ENCODE measurements at places on chromosomes 7 and 10.

GRCh38 chr7:27462575-27463270 is 200.0 kb downstream of the HIBADH start:
- no peak for ATAC-seq

- no peak for ATAC-seq
Observed at GRCh38 chr7:90180649-90181048, 26.4 kb downstream of the STEAP1 start.

GRCh38 chr7:47170516-47170915 is 411.4 kb downstream of the TNS3 start:
- ATAC-seq: no peak

GRCh38 chr10:114115661-114116445 is 58.1 kb downstream of the CCDC186 start:
- no peak for ATAC-seq

GRCh38 chr7:104818961-104819880 is 194.8 kb upstream of the KMT2E start:
- no peak for ATAC-seq

DNA sequence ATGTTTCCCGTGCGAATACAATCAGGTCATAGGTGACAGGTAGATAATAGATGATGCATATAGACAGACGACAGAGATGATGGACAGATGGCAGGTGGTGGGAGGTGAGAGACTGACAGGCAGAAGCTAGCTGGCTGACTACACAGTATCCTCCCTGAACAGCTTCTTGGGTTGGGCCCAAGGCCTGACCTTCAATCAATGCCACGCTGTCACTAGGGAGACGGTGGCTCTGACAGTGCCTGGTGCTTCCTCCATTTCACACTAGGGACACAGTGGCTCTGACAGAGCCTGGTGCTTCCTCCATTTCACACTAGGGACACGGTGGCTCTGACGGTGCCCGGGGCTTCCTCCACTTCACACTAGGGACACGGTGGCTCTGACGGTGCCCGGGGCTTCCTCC is 200.1 kb downstream of the DIP2C start:
- no peak for ATAC-seq

DNA sequence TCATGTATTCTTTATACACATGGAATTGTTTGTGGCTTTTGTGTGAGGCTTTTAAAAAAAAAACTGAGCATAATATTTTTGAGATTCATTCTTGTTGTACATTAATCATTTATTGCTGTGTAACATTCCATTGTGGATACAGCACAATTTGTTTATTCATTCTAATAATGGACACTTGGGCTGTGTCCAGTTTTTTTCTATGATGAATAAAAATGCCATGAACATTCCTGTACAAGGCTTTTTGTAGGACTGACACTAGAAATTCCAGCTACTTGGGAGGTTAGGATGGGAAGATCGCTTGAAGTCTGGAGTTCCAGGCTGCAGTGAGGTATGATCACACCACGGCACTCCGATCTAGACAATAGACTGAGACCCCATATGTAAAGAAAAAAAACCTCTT is 254.3 kb upstream of the CACNA2D1 start:
- ATAC-seq: no peak

GRCh38 chr7:50371551-50372021 is 67.1 kb downstream of the IKZF1 start:
- ATAC-seq: no peak

GRCh38 chr10:69835875-69836730 is 34.4 kb downstream of the COL13A1 start:
- ATAC-seq: no peak

DNA sequence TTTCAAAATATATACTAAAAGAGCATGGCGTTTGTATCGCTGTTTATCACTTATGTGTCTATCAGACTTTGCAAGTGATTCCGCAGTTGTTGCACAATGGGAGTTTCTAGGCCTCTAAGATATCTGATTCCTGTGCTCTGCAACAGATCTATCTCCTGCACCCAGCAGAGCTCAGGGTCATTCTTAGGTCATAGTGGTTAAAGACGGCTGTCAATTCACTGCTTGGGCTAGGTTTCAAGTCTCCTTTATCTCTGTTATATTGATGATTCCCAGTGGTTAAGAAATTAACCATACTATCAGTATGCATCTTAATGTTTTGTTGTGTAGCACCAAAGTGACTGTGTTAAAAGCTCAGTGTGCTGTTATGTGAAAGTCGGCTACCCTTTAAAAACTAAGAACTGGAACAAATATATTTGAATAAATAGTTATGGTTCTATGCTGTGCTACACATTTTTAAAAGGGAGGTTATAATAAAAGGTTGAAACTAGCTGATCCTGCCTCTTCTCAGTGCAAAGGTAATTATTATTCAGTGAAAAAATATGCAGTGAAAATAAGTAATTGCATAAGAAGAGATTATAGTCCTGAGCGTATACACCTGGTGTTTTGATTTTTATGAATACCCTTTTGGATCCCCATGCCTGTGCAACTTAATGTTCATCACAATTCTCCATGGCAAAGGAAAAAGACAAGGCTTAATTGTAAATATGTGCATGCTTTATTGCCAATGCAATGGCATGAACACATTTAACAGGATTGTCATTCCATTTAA is 24.0 kb downstream of the HOXA1 start:
- no peak for ATAC-seq

DNA sequence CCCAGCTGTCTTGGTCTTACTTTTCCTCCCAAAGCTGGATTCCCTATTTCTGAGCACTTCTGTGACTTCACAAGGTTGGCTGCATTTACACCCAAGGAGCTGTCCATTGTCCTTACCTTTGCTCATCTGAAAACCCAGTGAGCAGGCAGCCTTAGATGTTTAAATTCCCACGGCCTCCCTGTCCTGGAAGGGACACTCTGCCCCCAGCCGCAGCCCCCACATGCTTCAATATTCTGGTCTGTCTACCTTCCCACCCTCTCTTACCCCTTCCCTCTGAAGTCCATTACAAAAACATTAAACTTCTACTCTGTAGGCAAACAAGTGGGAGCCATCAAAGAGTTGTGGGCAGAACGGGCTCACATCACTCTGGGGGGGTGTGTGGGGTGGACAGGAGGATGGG is 73.8 kb upstream of the EFCAB10 start:
- no peak for ATAC-seq

All from stimulated activated memory B cell treated with anti-CD40 and anti-IgM and Interleukin-4, amounts not matched to agents 10 μg/mL and 1 μg/mL and 100 μg/mL, for 72 hours (primary cell).